Left lobe of liver (tissue), 2 donors: ENCODE measurements at places on chromosomes 4 and X.
A peak's percentile ranks its signal among the peaks of the same experiment; 100 is the strongest.

GRCh38 chr4:116880625-116881024 lies 204.8 kb downstream of the TRAM1L1 start:
- DNase-seq: no peak

GRCh38 chrX:129925305-129926092 lies 19.5 kb downstream of the UTP14A start:
- DNase-seq: peak; percentile 60

DNA sequence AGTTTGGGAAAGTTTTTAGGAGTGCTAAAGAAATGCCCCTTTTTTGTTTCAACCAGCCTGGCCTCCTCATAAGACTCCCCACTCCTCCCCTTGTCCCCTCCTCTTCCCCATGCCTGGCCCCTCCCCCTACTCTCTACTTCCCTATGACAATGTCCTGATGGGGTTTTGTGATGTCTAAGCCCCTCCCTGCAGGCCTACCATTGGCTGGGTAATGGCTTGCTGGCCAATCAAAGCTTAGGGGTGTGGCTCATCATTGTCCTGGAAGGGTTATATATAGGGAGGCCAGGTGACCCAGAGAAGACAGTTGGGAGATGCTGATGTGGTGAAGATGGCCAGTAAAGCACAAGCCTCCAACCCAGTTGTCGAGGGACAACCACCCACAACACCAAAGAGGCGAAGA lies 48.2 kb upstream of the PASD1 start:
- no peak for DNase-seq

GRCh38 chrX:40467454-40467853 lies 113.3 kb upstream of the ATP6AP2 start:
- DNase-seq: no peak
